SW480 (cell line): ENCODE measurements at places on chromosomes 2 and 18.
A peak's percentile ranks its signal among the peaks of the same experiment; 100 is the strongest.

DNA sequence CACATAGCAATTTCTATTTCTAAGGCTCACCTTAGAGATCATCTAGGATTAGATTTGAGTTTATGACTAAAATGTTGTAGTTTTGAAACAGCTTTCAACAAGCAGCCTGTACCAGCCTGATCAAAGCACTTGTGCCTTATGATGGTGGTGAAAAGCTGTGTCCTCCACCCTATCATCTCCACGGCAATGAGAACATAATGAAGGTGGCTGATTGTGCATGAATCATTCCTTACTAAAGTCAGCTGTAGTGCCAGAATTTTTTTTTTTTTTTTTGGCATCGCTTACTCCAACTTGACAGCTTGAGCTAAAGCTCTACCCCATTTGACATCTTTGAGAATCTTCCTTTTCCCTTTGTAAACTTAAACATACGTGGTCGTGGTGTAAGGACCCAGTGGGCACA, 86.0 kb downstream of the DCC start:
- DNase-seq, result no peak

GRCh38 chr2:211741966-211742365, 796.6 kb downstream of the ERBB4 start:
- no peak for DNase-seq

DNA sequence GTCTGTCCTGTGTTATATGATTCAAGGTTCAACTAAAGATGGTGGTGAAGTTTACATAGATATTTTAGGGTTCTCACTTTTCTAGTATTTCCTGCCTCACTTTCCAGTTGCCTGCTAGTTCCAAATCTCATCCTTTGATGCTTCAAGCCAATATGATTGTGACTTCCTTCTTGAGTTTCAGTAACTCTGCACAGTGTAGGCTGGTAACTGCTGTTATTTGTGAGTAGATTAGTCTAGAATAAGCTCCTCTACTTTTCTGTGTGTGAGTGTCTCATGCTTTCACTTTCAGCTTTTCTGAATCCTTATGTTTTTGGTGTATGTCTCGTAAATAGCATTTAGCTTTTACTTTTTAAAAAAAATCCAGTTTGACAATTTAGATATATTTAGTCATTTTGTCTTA, 42.6 kb downstream of the GALNT1 start:
- DNase-seq, result no peak

DNA sequence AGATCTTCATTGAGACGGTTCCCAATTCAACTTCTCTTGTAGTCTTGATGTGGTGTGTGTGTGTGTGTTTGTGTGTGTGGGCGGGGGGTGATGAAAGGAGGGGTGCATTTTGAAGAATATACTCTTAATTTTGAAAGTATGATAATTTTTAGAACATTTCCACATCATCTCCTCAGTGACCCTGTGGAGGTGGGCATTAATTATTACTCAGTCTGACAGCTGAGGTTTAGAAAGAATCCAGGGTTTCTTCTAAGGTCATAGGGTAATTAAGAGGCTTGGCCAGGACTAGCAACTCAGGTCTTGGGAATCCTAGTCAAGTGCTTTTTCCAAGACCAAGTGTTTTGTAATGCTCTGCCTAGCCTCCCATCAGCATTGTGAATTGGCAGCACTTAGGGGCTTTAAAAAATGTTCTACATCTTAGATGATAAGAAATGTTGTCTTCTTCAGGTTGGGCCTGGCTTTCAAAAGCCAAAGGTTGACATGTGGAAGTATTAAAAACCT, 100.5 kb downstream of the SPTBN1 start:
- DNase-seq, result no peak

- DNase-seq, result no peak
Observed at GRCh38 chr18:629269-630150, 27.9 kb upstream of the TYMS start.

DNA sequence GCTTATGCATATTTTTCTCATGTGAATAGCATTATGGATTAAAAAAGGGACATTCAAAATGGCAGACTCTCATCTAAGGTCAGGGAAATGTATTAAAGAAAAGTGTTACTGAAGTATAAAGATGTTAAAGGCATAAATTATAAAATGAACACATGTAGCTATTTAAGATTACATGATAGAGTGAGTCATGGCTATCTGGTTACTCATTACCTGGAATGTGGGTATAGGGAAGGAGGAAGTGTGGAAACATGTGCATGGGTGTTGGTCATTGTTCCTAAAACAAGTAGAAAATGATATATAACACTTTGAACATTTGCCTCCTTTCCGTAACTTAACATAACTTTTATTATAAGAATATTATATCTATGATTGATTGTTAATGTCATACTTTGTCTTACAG, 66.4 kb downstream of the MYO1B start:
- DNase-seq, result peak; percentile 82

DNA sequence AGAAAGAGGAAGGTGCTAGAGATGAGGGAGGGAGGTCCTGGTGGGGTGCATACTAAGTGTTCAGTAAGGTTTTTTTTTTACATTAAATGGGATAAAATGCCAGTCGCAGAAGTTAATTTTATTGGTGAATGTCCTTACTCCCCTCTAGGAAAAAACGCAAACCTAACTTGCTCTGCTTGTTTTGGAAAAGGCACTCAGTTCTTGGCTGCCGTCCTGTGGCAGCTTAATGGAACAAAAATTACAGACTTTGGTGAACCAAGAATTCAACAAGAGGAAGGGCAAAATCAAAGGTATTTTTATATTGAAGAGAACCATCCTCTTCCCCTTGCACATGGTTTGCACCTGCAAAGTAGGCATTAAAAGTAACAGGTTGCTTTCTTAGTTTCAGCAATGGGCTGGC, 12.7 kb upstream of the IL18R1 start:
- no peak for DNase-seq

- peak; percentile 46 for DNase-seq
Observed at GRCh38 chr2:98731041-98731893, at the start of gene MGAT4A. Gene MGAT4A, minus strand, starts transcription at chr2:98731132. Its CDS starts 4,800 bp downstream, at chr2:98726332.

DNA sequence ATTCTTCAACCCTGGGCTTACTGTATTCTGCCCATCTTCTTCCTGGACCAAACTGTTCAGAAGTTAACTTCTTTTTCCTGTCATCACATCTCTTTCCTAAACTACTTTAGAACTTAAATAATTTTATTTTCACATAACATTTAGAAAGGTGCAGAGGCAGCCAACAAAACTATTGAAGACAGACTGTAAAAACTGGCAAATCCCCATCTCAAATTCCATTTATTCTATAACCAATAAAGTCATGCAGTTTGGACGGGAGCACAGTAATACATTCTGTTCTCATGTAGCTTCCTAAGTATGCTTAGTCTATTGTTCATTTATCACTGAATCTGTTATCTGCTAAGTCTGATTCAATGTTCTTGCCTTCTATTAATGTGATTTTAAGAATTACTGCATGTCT, 99.1 kb downstream of the SMAD2 start:
- DNase-seq, result no peak

- peak; percentile 4 for DNase-seq
Observed at GRCh38 chr18:49757513-49758262, 55.6 kb downstream of the ACAA2 start.

- no peak for DNase-seq
Observed at GRCh38 chr18:56060967-56061541, 473.1 kb upstream of the TCF4 start.

- no peak for DNase-seq
Observed at GRCh38 chr2:128746356-128746755, 427.7 kb upstream of the HS6ST1 start.

- no peak for DNase-seq
Observed at GRCh38 chr2:23112517-23112916, 272.5 kb upstream of the KLHL29 start.

GRCh38 chr2:111668274-111668616, 215.7 kb downstream of the ANAPC1 start:
- DNase-seq, result no peak

DNA sequence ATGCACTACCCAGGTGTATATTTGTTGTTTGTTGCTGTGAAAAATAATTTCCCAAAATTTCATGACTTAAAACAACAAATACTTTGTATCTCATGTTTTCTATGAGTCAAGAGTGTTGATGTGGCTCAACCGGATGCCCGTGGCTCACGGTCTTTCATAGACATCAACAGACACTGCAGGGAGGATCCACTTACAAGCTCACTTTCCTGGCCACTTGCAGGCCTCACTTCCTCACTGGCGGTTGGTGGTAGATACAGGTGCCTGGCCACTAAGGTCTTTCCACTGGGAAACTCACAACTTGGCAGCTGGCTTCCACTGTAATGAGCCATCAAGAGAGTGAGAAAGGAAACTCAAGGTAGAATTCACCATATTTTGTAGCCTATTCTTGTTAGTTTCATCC, 662.9 kb downstream of the IRS1 start:
- DNase-seq, result no peak

DNA sequence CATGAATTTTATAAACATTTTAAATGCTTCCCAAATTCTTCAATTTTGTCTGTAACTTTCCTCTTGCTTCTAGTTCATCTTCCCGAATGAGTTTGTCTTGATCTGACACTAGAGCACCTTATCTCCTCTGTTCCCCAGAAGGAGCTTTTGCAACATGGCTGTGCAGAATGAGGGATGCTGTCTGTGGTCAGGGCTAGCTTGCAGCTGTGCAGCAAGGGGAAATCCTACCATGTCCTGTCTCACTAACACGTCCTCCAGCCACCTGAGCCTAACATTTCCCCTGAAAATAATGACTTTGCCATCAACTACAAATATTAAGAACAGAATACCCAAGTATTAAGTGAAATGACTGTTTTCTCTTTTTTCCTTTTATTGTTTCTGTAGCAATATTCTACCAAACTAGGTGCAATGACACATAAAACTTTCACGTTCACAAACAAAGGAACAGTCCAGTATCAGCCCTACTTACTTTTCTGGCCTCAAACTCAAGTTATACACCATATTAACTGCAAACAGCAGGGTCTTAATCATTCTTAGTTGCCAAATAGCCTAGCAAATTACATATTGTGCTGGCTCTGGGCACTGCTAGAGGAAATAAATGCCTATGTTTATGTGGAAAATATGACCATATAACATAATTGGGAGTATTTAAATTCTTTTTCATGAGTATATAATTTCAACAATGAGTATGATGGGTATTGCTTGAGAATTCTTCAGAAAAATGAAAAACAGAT, 423.3 kb downstream of the CMPK2 start:
- no peak for DNase-seq

GRCh38 chr2:108936076-108936864, 52.8 kb downstream of the EDAR start:
- peak; percentile 84 for DNase-seq

DNA sequence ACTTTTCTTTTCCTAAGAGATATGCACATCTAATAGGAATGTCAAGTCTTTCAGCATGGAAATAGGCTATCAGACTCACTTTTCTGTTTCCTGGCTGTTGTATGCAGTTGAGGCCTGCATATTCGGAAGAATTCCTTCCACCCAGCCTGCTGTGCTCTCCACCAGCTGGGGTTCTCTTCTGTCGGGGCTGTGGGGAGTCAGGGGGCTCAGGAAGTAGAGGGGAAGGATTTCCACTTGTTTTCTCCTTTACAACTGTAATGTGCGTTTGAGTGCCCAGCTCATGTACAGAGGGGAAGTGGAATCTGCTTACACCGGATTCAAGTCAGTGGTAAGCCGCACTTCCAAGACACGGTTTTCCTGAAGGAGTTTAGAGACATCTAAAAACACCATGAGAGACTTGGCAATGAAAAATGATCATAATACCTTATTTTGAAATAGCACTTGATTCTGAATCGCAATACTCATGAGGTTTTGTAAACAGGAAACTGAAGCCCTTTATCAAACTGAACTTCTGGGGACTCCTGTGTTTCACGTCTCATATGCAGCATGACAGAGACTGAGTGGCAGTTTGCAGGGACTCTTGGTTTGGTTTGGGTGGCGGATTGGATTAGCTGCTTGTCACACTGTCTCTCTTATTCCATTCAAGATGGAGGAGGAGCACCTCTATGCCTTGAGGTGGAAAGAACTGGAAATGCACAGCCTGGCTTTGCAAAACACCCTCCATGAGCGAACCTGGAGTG, 90.4 kb downstream of the MTCL1 start:
- no peak for DNase-seq

GRCh38 chr2:127406454-127406853, 11.8 kb upstream of the PROC start:
- DNase-seq, result no peak

- no peak for DNase-seq
Observed at GRCh38 chr2:232368311-232368731, 10.2 kb upstream of the ALPP start.

GRCh38 chr18:42184685-42185477, 229.8 kb downstream of the PIK3C3 start:
- DNase-seq, result no peak

DNA sequence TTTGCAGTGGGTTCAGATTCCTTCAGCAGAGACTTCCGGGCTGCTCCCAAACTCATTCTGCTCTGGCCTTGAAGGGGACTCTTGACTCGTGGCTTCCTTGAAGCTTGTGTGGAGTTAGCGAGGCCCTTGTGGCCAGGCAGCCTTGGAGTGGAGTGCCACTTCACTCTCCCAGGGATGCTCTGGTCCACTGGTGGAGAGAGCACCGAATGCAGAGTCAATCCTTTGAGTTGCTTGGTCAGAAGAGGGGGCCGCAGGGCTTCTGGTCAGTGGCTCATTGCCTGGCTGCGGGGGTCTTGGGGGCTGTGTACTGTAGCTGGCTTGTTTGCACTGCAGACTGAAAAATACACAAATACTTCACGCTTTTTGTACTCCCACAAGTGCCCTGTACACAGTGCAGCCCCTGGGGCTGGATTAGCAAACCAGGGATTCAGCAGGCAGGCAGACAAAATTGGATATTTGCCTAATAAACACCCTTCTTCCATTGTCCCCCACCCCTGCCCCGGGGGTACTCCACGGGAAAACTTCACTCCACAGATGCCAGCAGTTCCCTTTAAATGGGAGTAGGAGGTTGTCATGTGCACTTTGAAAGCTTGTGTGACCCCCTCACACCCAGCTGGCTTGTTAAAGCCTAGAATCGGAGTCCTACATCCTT, 3.2 kb downstream of the GLI2 start:
- no peak for DNase-seq
